Epithelial cell of umbilical artery (primary cell): ENCODE measurements at places on chromosomes 3 and 15. TPM values are rescaled to one million over a fixed set of nuclear protein-coding genes. Genes with fewer than 3 reads are reported as not detected.

Gene A4GNT
- not detected in 2 replicates for total RNA-seq

Gene FBXL22
- total RNA-seq: under 0.01 TPM in 1 of 2 replicates, not detected in the other

Gene FANCD2OS
- not detected in 2 replicates for total RNA-seq

Gene ADGRG7
- total RNA-seq: 0.30 TPM in 1 of 2 replicates, not detected in the other

Gene GNB4
- 93.9 and 95.4 TPM in 2 replicates for total RNA-seq

Gene FILIP1L
- total RNA-seq: 10.7 and 22.5 TPM in 2 replicates

Gene DPPA4
- not detected in 2 replicates for total RNA-seq
